AG09309 (cell line): ENCODE measurements at places on chromosomes 6 and 20.

DNA sequence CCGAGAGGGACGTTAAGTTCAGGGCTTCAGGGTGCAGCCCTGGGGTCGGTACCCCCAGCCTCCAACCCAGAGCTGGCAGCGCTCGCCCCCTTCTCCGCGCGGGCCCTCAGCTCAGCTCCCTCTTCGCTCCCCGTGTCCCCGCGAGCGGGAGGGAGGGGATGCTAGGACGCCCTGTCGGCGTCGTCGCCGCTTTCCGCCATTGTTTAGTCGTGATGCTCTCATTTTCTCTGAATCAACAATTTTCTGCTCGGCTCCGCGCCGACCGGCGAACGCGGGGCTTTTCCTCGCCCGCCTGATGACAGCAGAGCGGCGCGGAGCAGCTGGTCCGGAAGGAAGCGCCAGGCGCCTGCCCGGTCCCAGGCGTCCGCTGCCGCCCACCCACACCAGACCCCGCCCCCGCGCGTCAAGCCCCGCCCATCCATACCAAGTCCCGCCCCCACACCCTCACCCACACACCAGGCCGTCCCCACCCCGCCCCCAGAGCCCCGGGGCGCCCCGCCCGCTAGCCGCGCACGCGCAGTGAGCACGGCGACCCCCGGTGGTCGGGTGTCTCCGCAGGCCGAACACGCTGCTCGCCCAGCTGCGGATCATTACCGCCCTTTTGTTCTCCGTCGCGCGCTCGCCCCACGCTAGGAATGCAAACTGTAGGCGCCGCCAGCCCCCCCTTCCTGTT is 50.1 kb upstream of the SLC32A1 start:
- no peak for DNase-seq

DNA sequence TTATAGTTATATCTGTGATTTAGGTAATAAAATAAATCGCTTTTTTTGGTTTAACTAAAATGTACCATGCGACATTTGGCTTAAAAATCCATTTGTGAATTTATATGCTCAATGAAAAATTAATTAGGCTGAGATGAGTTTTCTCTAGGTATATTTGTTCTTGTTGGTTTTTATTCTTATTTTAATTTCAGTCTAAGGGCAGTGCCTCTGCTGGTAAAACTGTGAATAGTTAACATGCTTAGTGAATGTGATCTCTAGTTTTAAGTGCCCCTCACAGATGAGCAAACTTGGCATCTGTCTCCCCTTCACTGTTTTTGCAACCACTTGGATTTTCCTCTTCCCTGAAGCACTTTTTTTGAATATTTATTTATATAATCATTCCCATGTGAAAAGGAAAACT is 822.7 kb downstream of the GRIK2 start:
- no peak for DNase-seq

DNA sequence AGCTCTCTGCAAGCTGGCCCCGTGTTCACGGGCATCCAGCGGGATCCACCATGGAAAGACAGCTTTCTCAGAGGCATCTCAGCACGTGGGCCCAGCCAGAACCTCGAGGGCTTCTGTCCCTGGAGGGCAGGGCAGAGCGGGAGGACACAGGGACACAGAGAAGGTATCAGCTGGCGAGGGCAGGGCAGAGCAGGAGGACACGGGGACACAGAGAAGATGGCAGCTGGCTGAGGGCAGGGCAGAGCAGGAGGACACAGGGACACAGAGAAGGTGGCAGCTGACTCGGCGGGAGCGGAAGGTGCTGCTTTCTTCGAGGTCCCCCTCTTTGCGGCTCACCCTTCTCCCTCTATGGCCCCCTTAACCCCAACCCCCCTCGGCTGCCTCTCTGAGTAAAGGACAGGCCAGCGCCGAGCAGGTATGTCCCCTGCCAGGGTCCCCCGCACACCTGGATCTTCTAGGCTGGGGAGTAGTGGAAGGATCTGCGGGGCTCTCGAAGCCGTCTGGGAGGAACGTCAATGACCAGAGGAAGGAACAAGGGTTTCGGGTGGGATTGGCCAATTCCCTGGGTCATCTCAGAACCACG is 28.9 kb upstream of the BHLHE23 start:
- no peak for DNase-seq

GRCh38 chr6:45535933-45536332 is 158.2 kb upstream of the SUPT3H start:
- no peak for DNase-seq

DNA sequence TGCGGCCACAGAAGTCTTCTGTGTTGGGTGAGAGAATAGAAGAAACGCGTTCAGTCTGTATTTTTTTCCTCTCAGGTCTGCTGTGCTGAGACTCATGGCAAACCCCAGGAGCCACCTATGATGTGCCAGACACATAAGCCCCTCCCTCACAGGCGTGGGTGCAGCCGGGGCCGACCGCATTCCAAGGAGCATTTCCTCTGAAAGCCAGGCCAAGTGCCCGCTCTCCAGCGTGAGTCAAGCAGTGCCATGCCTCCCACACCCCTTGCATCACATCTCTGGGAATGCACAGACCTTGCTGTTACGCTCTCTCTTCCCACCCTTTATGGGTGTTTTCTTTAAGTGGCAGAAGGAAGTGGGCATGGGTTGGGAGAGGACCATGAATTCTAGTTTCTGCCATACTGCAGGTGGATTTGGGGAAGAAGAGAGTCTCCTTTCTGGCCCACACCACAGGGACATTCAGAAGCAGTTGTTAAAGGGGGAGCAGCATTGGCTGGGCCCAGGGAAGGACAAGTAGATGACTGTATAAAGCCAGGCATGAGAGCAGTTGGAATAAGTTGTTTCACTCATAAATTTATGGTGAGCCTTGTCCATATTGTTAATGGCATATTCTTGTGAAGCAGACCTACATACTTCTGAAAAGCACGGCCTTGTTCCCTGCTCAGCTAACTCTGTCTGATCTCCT is 37.1 kb upstream of the TFAP2A start:
- peak; percentile 82 for DNase-seq

- DNase-seq = no peak
These were observed 20.2 kb upstream of the FHL5 start for GRCh38 chr6:96542702-96543101.

DNA sequence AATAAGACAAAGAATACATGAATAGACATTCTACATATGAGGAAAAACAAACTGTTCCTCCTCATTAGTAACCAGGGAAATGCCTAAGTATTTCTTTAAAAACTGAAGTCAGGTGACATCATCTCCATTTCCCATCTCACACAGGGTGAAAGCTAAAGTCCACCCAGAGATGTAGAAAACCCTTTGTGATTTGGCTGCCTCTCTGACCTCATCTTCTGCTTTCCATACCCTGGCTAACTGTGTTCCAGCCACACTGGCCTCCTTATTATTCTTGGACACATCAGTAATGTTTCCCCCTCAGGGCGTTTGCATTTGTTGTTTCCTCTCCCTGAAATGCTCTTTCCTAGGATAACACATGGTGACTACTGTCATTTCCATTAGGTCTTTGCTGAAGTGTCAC is 40.4 kb downstream of the ESF1 start:
- DNase-seq = no peak

DNA sequence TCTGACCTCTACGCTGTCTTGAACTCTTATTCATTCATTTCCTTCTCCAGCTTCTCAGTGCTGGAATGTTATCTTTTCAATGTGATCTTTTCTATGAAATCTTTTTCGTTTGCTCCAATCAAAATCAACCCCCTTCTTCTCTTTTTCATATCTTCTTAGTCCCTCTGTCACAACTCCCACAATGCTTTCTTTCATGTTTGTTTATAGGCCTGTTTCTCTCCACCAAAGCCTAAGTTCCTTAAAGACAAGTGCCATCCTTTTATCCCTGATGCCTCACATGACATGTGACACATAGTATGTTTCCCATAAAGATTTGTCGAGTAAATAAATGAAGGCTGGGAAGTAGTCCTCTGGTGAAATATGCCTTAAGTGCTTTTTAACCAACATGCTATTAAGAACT is 38.1 kb downstream of the CRYBG1 start:
- DNase-seq = no peak

GRCh38 chr20:45503403-45503802 is 12.0 kb downstream of the SPINT3 start:
- no peak for DNase-seq

DNA sequence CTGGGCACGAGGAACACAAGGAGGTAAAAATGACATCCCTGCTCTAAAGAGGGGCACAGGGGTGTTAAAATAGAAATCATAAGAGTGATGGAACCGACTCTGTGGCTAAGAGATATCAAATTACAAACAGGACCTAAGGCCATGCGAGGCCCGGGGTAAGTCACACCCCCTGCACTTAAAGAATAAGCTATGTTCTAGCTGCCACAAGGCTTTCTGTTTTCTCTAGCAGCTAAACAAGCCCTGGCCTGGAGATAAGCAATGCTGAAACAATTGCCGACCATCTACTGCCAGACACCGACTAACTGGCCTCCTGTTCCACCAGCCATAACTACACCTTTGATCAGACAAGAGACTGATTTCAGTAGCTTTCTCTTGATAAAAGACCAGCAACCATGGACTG is 32.4 kb downstream of the MDGA1 start:
- DNase-seq = no peak

DNA sequence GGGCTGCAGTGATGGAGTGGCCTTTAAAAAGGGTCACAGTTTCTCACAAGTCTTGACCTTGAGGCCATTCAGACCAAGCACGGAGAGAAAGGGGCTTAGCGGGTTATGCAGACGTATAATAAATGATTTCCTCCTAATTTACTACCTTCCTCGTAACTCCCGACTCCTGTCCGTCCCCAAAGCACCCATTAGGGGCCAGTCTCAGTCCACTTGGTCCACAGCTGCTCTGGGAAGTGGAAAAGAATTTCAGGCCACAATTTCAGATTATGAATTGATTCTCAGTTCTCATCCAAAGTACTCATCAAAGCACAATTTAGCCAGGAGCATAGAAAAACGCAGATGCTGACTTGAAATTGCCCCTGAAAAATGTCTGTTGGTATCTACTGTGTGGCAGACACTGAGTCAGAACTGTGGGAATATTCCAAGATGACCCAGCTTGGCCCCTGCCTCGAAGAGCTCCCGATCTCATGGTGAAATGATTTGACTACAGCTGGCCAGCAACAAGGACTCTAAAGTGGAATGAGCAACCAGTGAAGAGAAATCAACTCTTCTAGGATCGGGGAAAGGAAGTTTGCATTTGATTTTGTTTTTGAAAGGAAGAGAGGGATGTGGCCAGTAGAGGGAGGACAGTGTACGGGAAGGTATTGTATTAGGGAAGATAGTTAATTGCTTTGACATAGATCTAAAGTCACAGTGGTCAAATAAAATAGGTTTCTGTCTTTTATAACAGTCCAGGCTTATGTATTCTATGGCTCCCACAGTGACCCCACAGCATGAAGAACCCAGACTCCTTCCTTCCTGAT is 15.2 kb upstream of the STK35 start:
- no peak for DNase-seq

DNA sequence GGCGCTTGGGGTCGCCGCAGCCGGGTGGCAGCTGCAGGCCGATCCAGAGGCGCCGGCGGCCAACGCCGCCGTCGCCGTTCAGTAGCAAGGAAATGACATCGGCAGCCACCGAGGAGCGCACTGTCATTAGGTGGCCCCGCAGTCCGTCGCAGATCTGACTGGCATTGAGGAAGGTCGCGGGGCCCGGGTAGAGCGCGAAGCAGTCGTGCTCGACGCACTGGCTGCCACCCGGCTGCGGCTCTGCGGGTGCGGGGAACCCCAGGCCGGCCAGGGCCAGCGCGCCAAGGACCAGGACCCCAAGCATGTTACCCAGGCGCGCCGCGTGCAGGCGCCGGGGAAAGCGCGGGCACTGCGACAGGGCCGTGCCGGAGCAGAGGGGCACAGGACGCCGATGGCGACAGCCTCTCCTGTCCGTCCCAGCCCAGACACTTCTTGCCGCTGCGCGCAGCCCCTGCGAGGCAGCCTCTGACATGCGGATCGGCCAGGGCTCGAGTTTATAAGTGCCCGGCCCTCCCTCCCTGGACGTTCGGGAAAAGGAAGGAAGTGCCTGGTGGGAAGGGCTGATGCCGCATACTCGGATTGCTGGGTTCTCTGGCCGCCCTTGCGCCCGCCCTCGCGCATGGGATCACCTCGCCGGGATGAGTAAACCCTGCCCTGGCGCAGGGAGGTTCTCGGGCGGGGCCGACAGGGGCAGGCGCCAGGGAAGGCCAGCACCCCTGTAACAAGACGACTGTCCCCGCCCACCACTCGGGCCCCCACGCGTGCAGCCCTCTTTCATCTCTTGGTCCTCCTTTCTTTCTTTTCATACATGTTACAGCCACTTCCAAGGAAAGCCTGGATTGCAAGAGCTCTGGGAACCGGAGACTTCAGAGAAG is at the start of gene THBD:
Gene THBD (minus strand): TSS at position 472 of the 875 bp plus-strand sequence. CDS start 168 bp downstream, at position 304.
- DNase-seq = no peak

DNA sequence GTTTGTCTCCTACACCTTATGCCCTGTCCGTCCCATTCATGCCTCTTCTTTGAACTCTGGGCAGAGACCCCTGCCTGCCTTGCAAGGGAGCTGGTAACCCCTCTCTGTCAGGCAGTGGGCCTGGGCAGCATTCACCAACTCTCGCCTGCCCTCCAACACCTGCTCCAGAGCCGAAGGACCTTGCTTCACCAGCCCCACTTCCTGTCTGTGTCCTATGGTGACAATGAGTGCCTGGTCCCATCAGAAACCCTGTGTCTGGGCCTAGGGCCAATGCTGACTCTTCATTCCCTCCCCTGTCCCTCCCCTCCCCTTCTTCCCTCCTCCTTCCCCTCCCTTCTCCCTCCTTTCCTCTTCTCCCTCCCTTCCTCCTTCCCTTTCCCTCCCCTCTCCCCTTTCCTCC is 22.8 kb upstream of the PCMTD2 start:
- DNase-seq = no peak

DNA sequence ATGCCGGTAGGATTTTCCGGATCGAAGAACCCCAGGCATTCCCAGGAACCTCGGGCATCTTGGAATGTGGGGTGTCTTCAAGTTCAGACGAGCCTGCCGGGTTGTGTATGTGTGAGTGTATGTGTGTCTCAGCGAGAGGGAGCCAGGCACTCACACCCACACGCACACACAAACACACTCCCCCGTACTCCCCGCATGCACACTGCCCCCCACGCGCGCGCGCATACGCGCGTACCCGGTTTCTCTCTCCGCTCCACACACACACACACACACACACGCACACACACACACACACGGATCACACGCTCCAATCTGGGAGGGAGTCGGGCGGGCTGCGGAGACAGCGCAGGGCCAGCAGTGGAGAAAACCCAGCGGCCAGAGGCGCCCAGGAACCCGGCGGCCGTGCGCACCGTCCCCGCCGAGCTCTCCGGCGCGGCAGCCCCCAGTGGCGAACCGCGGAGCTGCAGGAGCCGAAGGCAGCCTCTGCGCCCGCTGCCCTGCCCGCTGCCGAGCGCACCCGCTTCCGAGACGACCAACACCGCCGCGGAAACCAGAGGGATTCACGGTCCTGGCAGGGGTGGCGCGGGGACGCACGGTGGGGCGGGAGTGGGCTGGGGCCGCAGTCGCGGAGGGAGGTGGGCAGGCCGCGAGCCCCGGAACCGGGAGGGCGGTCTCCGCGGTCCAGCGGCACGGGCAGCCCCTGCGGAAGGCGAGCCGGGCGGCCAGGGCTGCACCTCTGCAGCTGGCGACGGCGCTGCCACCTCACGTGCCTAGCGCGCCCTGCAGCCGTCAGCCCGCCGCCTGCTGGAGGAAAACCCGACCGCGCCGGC is at the start of gene LRFN2:
Gene LRFN2 (minus strand): TSS at position 125 of the 830 bp plus-strand sequence.
- DNase-seq = peak; percentile 8
